AG09309 (cell line): ENCODE measurements at places on chromosomes 1 and 21.
A peak's percentile ranks its signal among the peaks of the same experiment; 100 is the strongest.

DNA sequence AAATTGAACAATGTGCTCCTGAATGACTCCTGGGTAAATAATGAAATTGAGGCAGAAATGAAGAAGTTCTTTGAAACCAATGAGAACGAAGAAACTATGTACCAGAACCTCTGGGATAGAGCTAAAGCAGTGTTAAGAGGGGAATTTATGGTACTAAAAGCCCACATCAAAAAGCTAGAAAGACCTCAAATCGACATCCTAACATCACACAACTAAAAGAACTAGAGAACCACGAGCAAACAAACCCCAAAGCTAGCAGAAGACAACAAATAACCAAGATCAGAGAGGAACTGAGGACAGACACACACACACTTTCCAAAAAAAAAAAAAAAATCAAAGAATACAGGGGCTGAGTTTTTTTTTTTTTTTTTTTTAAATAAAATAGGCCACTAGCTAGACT, 564.2 kb downstream of the SMYD3 start:
- DNase-seq: no peak

GRCh38 chr1:85569122-85569521, 11.4 kb upstream of the CCN1 start:
- DNase-seq: no peak

DNA sequence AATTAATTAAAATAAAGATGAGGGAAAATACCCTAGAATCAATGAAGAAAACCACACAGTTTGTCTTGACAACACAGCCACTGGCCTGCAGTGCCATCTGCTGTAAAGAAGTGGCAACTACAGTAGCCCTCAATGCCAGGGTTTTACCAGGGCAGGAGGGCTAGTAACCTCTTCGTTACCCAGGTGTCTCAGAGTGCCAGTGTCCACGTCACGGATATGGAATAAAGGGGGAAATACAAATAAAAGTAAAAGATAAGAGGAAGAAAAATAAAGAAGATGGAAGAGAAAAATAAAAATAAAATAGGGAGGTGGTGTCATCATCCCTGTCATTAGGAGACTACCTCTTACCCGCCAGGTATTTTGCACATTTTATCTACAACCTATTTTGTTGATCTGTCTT, 14.2 kb upstream of the SLC44A3 start:
- no peak for DNase-seq

GRCh38 chr1:236829085-236829484, 34.0 kb downstream of the MTR start:
- no peak for DNase-seq

GRCh38 chr21:37294679-37295078, 27.5 kb upstream of the VPS26C start:
- DNase-seq: no peak

GRCh38 chr1:64135462-64136223, 67.8 kb upstream of the UBE2U start:
- DNase-seq: no peak

DNA sequence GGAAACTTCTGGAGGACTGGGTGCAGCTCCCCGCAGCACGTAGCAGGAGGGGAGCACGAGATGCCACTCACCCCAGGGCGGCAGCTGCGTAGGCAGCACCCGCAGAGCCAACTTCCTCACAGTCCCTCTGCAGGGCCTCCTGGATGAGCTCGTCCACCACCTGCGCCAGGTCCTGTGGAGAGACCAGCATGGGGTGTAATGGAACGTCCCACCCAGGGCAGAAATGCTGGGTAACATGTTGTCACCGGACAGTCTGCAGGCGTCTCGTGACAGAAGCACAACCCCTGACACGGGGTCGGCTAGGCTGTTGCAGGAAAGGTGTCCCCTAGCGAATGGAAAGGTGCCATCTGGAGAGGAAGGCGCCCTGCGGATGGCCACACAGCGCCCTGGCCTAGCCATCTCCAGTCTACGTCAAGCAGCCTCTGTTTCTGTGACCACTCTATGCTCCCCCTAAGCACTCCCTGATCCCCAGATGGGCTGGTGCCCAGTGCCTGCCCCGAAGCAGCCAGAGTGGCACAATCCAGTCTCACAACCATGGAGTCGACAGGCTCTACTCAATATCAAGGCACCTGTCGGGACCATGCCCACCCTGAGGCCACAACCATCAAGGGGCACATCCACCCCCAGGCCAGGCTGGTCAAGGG, 21.2 kb downstream of the MCM3AP start:
- DNase-seq: no peak

GRCh38 chr21:25506261-25506660, 101.0 kb downstream of the MRPL39 start:
- DNase-seq: no peak

- no peak for DNase-seq
Observed at GRCh38 chr21:43675871-43676270, 16.5 kb downstream of the RRP1B start.

DNA sequence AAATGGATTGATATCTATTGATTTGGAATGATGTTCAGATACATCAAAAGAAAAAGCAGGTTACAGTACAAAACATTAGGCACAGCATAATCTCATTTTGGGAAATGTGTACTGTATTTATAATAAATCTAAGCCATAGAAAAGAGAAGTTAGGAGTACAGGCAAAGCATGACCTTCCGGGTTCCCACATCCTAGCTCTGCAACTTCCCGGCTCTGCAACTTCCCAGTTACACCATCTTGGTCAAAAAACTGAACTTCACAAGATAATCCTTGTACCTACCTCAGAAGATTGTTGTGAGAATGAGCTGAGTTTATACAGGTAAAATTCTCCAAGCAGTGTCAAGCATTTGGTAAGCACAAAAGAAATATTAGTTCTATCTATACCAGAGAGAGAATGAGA, 21.7 kb upstream of the SLC44A3 start:
- DNase-seq: no peak

- DNase-seq: no peak
Observed at GRCh38 chr1:2628191-2628932, 4.5 kb downstream of the MMEL1 start.

DNA sequence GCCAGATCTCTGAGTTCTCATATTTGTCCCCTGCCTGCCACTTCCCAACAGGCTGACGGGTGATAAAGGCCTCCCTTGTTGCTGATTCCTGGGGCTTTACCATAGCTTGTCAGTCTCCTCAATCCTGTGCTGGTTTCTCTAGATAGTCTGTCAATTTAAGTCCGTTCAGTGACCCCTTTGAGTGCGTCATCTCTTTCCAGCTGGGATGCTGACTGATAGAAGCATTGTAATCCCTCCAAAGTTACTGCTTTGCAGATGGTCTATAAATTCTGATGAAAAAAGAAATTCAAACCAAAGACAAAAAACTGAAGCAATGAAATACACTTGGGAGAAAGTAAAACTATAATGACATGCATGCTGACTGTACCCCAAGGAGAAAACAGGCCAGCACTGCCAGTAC, 28.3 kb downstream of the RHOU start:
- DNase-seq: no peak

- peak; percentile 47 for DNase-seq
Observed at GRCh38 chr1:240691909-240692705, 80.2 kb upstream of the GREM2 start.

GRCh38 chr1:197451381-197451780, 183.3 kb downstream of the CRB1 start:
- no peak for DNase-seq

- no peak for DNase-seq
Observed at GRCh38 chr1:67792741-67793458, 40.4 kb downstream of the GNG12 start.

GRCh38 chr1:158649052-158649451, 37.5 kb downstream of the SPTA1 start:
- DNase-seq: no peak

DNA sequence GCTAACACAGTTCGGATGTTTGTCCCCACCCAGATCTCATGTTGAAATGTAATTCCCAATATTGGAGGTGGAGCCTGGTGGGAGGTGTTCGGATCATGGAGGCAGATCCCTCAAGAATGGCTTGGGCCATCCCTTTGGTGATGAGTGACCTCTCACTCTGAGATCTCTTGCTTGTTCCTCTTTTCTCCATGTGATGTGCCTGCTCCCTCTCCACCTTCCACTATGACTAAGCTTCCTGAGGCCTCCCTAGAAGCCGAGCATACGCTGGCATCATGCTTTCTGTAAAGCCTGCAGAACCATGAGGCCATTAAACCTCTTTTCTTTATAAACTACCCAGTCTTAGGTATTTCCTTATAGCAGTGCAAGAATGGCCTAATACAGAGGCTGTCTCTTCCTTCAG, 8.1 kb upstream of the PLA2G5 start:
- no peak for DNase-seq

- no peak for DNase-seq
Observed at GRCh38 chr1:152983743-152984142, at the start of gene SPRR1A. Gene SPRR1A (plus strand): TSS chr1:152984081. CDS start chr1:152985231, 1,150 bp downstream.

- DNase-seq: no peak
Observed at GRCh38 chr1:116411784-116412479, 38.9 kb downstream of the ATP1A1 start.

- DNase-seq: no peak
Observed at GRCh38 chr21:24127651-24128050, 1479.6 kb downstream of the MRPL39 start.

DNA sequence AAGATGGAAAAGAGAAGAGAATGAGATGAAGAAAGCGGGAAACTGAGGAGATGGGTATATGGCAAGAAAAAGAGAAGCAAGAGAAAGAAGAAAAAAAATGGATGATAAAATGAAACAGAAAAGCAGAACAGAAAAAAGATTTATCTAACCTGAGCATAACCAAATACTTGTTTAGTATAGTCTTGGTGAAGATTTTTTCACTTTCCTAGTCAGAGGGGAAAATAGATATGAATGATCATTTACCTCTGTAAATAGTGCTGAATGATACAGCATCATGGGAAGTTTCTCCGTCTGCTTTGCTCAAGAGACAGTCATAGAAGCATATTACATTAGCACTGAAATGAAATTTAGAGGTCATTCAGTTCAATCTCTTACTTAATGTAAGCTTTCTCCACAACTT, 36.1 kb upstream of the PLPPR4 start:
- DNase-seq: no peak

- DNase-seq: no peak
Observed at GRCh38 chr1:5648410-5649165, 343.6 kb downstream of the NPHP4 start.

- no peak for DNase-seq
Observed at GRCh38 chr1:42305639-42306038, 29.4 kb downstream of the FOXJ3 start.

DNA sequence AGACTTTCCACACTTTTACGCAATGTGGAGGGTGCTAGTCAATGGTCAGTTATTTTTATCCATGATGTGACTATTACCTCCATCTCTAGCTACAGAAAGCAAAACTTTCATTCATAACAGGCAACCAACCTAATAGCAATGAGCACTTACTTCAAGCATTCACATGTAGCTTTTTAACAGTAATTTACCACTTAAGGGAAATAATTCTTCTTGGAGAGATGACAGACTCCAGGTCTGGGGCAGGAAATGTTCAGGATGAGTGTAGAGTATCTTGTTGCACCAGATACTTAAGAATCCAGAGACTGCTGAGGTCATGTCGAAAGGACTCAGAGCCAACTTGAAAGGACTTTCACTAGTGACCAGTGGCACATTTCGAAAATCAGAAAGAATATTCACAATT, 347.6 kb downstream of the CHRM3 start:
- DNase-seq: no peak

GRCh38 chr1:112026501-112026900, 37.0 kb upstream of the KCND3 start:
- no peak for DNase-seq

- DNase-seq: peak; percentile 47
Observed at GRCh38 chr1:43435146-43436145, 18.3 kb downstream of the HYI start.

- no peak for DNase-seq
Observed at GRCh38 chr1:231414260-231415016, 7.6 kb downstream of the EGLN1 start.

DNA sequence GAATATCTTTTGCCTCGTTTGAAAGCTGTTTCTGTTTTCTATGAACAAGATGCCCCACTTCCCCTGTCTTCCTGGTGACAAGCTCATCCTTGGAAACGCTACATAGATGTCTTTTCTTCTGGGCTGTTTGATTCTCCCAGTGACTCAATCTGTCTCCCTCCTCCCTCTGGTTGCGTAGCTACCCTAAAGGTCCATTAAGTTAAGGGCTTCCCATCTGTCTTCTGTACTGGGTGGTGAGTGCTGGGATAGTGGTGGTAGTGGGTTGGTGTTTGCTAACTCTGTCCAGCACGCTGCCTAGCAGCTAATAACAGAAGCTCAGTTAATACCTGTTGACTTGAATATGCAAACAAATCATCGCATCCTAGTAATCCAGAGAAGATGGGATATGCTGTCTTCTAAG, 50.2 kb upstream of the GCLM start:
- no peak for DNase-seq
